ENCODE measurements at places on chromosomes 3 and 15. TPM values are rescaled to one million over a fixed set of nuclear protein-coding genes. Genes with fewer than 3 reads are reported as not detected.

Gene MESP2
- 0.30 TPM for total RNA-seq

Gene SLC28A1
- not detected for total RNA-seq

Gene ADCY5
- total RNA-seq: 4.0 TPM

Gene CHRNA3
- 0.39 TPM for total RNA-seq

Gene CLSTN2
- 2.9 TPM for total RNA-seq

Gene SLC51B
- total RNA-seq: not detected

Gene DNAJC19
- 25.7 TPM for total RNA-seq

Gene RETNLB
- not detected for total RNA-seq

Gene GATM
- total RNA-seq: 132 TPM

Gene ETV5
- 16.8 TPM for total RNA-seq

Gene ANKRD34C
- total RNA-seq: not detected

Gene TPRG1
- 9.6 TPM for total RNA-seq

Gene ZNF619
- total RNA-seq: 5.6 TPM

Gene ALPK3
- 7.5 TPM for total RNA-seq
